ENCODE measurements at places on chromosomes 7 and 10.

DNA sequence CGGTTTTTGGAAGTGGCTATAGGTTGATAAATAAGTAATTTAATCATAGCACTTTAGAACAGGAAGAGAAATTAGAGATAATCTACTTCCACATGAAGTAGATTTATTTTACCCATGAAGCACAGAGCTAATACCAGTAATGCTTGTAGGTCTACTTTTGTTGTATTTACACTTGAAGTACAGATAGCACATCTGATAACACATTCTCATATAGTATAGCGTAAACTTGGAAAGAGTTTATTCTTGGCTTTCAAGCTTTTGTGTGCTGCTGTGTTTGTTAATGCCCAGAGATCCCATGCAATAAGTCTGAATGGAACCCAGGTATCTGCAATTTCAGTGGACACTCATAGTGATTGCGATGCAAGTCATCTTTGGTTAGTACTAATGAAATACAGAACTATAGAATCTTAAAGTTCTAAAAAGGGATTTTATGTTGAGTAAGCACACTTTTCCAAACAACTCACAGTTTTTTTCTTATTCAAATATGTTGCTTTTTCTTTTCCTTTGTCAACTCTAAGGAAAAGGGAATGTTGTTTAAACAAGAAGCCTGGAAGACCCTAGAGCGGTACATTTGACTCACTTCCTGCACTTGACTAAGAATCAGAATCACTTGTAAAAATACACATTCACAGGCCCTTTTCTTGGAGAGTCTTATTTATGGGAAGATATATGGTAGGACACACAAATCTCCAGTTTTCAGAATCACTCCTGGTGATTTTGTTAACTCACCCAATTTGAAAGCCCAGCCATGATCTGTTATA is 105.8 kb downstream of the GNAI1 start:
- no peak for DNase-seq

- no peak for DNase-seq
These were observed 87.0 kb downstream of the RAPGEF5 start for GRCh38 chr7:22269963-22270362.

DNA sequence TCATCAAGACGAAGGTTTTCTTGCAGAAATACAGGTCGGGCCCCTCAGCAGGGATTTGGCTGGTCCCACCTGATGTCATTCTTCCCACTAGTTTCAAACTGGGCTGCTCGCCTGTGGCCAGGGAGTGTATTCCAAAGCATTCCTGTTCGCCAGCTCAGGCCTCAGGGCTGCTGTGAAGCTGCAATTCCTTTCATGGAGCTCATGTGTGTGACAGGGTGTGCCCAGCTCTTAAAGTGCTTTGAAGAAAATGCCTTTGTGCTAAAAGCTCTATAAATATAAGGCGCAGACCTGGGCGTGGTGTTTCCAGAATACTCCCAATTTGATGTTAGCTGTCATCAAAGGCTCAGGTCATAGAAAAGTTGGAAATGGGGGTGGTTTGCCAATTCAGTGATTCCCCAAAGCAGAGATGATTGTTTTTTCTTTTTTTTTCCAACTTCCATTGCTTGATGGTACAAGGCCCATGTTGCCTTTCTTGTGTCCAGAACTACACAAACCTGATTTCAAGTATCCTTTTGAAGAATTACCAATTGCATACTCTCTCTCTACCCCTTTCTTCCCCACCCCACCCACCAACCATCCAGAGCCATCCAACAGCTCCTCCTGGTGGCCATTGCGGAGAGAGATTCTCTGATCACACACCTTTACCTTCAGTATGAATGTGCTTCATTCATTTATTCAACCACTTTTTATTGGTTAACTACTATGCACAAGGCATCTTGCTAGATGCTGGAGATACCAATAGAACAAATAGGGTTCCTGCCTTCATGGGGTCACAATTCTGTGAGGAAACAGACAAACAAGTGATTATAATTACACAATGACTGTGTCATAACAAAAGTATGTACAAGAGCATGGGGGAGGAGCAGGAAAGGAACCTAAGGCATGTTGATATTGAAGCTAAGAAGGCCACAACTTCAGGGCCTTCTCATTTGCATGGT is 297.3 kb upstream of the LYZL1 start:
- no peak for DNase-seq

- no peak for DNase-seq
These were observed 132.1 kb downstream of the GALNT17 start for GRCh38 chr7:71264005-71264404.

DNA sequence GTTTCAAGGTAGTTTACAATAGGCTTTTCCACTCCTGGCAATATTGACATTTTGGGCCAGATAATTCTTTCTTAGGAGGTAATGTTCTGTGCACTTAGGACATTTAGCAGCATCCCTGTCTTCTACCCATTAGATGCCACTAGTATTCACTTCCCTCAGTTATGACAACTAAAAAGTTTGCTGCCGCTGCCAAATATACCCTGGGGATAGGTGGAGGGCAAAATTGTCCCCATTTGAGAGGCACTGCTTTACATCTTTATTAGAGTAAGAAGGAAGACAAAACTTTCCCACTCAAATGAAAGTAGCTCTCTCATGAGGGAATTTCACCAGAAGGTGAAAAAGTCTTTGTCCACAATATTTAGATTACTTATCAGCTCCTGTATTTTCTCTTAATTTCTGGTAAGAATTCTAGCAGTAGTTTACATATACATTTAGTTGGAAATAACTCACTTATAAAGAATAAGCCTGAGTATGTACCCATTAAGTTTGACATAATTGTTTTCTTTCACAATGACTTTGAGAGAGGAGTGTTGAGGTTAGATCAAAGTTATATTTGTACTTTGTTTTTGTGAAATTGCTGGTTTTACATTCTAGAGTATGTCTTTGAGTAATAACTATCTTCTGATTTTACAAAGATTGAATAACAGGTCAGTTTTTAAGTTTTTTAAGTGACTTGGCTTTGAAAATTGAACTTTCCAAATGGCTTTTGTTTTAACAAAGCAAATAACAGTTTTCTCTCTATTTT is 46.0 kb downstream of the HELLS start:
- no peak for DNase-seq

DNA sequence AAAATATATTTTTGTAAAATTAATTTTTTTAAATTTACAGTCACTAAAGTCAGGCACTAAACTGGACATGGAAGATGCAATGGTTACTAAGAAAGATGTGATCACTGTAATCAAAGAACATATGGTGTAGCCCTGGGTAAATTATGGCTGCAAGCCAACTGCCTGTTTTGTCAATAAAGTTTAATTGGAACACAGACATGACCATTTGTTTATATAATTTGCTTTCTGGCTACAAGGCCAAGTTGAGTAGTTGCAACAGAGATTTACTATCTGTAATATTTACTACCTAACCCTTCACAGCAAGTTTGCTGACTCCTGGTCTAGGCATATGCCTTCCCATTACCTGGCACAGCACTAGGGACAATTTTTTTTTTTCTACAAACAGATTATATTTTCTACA is 448.9 kb downstream of the ADRA2A start:
- no peak for DNase-seq

DNA sequence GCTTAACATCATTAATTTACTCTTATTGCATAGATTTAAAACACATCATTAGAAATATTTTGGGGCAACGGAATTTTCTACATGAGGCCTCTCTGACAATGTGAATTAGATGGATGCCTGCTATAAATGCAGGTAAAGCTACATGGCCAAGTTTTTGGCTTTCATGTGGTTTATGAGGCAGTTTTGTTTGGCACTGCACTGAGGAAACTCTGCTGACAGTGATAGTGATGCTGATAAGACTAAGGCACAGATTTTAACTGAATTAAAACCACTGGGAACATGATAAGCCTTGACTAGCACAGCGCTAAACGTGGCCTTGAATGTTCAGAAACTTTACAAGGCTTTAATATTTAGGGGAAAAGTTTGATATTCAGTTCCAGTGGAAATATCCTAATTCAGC is 114.3 kb upstream of the NOBOX start:
- DNase-seq: no peak

- DNase-seq: no peak
These were observed 353.4 kb downstream of the CCSER2 start for GRCh38 chr10:84681781-84682180.
